ENCODE measurements at places on chromosomes 7 and 10.

GRCh38 chr7:646487-646886, 80.0 kb upstream of the DNAAF5 start:
- no peak for DNase-seq

GRCh38 chr7:16904076-16904475, 22.3 kb upstream of the AGR3 start:
- DNase-seq = no peak

DNA sequence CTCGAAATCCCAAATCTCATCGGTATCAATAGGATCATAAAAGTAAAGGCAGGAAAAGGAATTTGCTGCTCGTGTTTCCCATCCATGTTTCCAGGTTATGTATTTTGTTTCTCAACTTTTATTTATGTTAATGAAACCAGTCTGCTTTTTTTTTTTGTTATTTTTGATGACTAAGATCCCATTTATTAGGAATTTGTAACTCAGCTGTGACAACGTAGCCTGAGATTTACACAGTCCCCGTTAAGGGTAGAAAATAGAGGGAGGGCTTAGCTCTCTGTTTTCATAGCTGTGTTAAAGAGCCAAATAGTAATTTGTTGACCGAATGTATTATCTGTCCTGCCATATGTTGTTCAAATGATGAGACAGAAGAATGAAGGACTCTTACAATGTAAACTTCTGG, 164.0 kb downstream of the MGMT start:
- no peak for DNase-seq

GRCh38 chr10:23891301-23891700, 317.6 kb upstream of the KIAA1217 start:
- DNase-seq = no peak

GRCh38 chr7:50367100-50367499, 62.6 kb downstream of the IKZF1 start:
- DNase-seq = no peak

DNA sequence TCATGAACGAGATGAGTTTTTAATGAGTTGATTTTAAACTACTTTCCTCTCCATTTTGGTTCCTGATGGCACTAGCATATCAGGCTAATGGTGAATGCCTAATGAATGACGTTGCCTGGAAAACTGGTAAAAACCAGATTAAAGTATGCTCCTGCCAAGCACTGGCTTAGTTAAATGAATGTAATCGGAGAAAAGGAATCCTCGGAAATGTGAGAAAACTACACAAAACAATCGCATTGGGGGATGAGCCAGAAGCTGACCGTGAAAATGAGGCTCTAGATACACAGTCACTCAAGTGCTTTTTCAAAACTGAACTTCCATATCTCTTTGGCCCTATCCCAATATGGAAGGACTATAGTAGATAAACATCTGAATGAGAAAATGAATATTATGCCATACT, 153.8 kb upstream of the COL1A2 start:
- no peak for DNase-seq

DNA sequence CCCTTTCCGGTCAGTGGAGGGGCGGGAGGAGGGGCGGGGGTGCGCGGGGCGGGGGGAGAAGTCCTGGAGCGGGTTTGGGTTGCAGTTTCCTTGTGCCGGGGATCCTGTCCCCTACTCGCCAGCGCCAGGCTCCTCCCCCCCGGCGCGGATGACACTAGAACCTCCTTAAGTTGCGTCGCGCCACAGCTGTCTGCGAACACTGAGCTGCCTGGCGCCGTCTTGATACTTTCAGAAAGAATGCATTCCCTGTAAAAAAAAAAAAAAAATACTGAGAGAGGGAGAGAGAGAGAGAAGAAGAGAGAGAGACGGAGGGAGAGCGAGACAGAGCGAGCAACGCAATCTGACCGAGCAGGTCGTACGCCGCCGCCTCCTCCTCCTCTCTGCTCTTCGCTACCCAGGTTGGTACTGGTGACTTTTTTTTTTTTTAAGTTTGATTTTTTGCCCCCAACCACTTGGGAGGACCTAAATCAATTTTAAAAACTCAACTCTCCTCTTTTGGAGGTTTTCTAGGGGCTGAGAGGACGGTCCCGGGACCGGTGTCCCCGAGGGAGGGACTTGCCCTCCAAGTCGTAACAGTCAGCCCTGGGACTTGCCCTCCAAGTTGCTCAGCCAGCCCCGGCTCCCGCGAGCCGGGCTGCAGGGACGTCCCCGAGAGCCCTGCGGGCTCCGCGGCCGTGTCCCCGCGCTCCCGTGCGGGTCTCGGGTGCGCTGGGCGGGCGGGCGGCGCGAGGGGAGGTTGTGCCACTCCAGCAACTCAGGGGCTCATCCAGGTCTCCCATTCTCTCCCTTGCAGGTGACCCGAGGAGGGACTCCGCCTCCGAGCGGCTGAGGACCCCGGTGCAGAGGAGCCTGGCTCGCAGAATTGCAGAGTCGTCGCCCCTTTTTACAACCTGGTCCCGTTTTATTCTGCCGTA, at the start of gene GATA3:
GATA3 (plus strand) TSS at position 195 of the 914 bp plus-strand sequence. CDS start 968 bp downstream, outside the sequence.
- no peak for DNase-seq

- no peak for DNase-seq
Measured at GRCh38 chr10:50554995-50555568, 68.7 kb downstream of the SGMS1 start.

GRCh38 chr10:90947030-90947960, 26.4 kb upstream of the ANKRD1 start:
- DNase-seq = no peak

GRCh38 chr10:57113545-57113944, 752.5 kb upstream of the ZWINT start:
- no peak for DNase-seq

- no peak for DNase-seq
Measured at GRCh38 chr10:118343115-118343514, 991 bp upstream of the FAM204A start.

GRCh38 chr7:32164341-32164996, 94.3 kb upstream of the PDE1C start:
- DNase-seq = no peak

DNA sequence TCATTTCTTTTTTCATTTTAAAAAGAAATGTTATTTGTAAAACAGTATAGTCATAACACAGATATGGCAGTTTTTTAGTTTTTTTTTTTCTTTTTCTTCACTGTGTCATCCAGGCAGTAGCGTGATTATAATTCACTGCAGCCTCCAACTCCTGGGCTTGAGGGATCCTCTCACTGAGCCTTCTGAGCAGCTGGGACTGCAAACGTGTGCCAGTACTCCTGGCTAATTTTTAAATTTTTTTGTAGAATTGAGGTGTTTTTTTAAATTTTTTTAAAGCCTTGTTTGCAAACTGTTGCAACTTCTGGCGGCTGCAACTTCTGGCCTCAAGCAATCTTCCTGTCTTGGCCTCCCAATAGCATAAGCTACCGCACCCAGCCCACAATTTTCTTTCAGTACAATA, 63.0 kb downstream of the HELLS start:
- DNase-seq = no peak

DNA sequence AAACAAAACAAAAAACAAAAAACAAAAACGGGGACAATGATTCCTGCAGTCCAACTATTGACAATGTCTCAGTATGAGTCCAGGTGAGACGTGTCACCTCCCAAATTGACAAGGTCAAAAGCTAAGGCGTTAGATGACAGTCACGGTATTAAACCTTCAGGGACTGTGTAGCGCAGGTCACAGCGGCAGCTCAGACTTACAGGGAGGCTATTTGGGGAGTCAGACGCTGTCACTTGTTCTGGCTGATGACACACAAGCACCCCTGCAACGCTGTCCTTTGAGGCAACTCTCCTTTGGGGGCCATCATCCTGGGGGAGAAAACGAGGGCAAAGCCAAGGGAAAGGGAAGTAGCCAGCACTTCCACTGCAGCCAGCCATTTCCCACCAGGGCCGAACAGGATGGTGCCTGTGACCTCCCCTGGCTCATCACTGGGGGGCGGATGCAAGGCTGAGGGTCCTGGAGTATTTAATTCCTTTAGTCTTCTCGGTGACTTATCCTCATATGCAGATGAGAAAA, 55.3 kb downstream of the SVIL start:
- no peak for DNase-seq

- DNase-seq = no peak
Measured at GRCh38 chr7:53812135-53812534, 730.0 kb upstream of the VSTM2A start.

DNA sequence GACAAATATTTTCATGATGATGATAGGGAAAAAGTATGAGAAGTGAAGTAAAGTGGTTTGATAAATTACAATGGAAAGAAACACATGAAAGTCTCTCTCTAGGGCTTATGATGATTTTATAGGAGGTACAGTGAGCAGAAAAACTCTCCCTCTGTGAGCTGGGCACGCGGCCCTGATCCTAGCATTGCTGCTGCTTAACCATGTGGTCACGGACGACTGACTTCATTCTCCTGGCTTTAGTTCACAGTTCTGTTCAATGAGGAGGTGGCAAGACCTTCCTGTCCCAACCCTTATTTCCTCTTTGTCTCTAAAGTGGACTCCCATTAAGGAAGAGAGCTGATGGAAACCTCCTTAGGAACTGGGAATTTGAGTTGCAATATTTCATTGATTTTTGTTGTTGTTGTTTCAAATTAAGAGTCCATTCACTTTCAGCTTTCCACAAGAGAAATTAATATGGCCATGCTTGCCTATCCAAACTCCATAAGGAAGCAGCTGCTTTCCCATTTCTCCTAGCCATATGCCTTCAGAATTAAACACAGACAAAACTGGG, 8.2 kb upstream of the PON3 start:
- DNase-seq = no peak

- DNase-seq = no peak
Measured at GRCh38 chr7:99461221-99461620, 4.7 kb downstream of the ATP5MF start.

GRCh38 chr7:27916372-27916771, 176.4 kb downstream of the TAX1BP1 start:
- DNase-seq = no peak

GRCh38 chr10:88207121-88207546, 343.7 kb downstream of the PTEN start:
- no peak for DNase-seq

DNA sequence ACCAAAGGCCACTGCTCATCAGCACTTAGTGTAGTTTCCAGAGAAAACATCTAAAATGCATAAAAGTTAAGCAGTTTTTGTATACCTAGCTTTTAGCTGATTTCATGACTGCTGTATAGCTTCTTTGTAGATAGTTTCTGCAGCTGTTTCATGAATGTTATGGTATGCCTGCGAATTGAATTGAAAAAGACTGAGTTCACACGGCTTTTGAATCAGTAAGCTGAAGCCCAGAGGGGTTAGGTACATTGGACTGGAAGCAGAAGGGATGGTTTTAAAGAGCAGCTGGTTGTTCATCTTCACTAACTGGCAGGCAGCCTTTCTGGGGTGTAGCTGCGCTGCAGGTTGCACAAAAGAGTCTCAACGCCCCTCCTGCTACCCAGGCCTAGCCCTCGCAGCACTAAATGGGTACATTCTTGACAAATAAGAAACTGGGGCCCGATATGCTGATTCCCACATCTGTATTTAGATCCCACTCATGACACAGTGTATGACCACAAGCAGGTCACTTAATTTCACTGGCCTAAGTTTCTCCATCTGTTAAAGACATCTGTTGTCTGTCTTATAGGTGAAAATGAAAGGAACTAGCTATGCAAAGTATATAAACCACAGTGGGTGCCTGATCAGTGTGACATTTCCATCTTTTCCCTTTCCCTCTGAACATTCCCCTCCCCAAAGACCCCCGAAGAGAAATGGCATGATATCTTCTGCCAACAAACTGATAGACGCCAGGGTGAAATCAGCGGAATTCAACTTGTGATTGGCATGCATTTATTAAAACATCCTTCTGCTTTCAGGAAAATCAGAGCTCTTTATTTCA, 85.9 kb upstream of the AGBL3 start:
- DNase-seq = no peak

DNA sequence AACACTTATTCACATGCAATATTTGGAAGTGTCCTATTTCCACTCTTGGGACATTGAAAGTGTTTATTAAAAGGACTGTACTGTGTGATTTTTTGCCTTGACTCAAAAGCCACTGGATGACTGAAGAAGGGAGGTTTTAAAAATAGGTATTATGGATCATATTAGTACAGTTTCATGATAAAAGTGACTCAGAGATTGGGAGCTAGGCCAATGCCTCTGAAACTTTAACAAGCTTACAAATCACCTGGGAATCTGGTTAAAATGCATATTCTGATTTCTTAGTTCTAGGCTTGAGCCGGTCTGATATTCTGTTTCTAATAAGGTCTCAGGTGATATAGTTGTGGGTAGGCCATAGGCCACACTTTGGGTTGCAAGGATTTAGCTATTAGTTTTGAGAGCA, 191.2 kb downstream of the PLXDC2 start:
- no peak for DNase-seq

- no peak for DNase-seq
Measured at GRCh38 chr10:32141018-32141807, 85.0 kb upstream of the KIF5B start.

DNA sequence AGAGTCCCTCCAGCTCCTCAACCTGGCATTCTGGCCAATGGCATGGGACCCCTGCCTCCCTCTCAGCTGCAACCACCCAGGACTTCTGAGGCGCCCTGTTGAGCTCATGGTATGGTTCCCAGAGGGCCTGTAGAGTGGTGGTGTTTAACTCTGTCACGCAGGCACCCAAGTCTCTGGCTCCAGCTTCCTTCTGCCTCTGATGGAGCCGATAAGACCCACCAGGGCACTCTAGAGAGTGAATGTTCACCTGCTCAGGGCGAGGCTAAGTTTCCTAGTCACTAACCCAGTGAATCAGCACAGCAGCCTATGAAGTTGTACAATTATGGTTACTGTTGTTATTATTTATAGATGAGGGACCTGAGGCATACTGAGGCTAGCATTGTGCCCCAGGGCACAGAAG, 120.4 kb downstream of the ZMIZ1 start:
- no peak for DNase-seq

GRCh38 chr7:44432381-44432977, 58.0 kb downstream of the NUDCD3 start:
- DNase-seq = no peak

DNA sequence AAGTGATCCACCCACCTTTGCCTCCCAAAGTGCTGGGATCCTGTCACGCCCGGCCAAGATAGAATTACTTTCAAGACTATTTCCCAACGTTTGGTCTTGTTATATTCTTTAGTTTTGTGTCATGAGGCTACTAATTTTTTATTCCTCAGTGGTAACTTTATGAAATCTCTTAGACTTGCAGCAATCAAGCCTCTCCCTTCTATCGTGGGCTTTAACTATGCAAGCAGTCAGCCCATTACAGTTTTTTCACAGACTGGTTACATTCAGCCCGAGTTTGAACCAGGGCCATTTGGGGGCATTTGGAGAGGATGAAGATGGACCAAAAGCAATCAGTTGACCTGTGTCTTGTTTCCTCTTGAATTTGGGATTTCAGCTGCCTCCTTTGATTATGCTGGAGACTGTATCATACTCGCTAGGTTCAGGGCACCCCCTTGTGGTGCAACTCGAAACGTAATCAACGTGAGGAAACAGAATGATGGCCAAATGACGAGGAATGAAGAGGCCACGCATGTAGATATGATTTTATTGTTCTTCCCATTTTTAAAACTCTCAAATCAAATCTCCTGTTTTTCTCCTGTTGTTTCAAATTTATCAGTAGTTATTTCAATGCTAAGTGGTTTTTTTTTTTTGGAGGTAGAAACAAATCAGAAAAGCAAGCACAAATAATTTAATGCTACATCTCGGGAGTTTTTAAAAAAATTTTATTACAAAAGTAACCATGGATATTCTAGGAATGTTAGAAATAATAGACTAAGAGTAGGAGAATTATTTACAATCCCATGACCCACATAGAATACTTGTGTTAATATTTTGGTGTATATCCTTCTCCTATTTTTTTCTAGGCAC, 151.6 kb downstream of the KIAA1217 start:
- DNase-seq = no peak

Measured in iPS DF 19.7 (cell line).